HS-5 (cell line): ENCODE measurements at places on chromosomes 5 and 9.

DNA sequence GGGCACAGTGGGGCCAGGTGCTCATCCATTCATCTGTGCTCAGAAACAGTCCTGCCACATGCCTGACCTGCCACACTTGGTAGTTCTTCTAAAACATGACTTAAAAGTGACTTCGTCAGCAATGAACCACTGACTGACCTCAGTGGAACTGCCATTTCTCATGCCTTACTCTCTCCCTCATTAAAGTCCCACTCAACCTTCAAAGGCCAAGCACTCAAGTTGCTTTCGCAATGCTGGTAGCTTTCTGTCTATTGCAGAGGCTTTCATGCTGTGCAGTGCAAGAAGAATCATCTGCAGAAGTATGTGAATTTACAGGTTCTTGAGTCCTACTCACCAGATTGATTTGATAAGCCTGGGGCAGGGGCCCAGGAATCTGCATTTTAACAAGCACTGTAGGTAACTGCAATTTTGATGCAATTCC is 23.9 kb downstream of the B4GALT1 start:
- no peak for DNase-seq

DNA sequence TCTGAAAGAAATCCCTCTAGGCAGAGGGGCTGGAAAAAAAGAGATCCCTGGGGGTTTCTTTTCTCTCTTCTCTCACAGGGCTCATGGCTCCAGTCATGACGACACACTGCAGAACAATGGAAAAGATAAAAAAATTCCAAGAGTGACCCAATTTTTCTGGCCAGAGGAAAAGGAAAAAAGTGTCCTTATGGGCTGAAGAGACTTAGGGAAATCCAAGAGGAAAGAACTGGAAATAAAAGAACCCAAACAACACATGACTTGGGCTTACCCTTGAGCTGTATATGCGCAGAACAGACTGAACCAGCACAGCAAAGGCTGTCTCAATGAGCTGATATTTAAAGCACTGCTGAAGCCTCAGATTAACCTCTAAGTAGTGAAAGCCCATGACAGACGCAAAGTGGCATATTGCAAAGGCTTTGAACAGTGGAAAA is 102.4 kb downstream of the SMIM23 start:
- no peak for DNase-seq

- no peak for DNase-seq
Observed at GRCh38 chr9:125262294-125262991, 817 bp downstream of the GAPVD1 start.

GRCh38 chr5:96338624-96339415 is 94.2 kb downstream of the PCSK1 start:
- DNase-seq = no peak

- no peak for DNase-seq
Observed at GRCh38 chr5:143488381-143488780, 84.9 kb upstream of the NR3C1 start.

- DNase-seq = no peak
Observed at GRCh38 chr5:9841516-9842170, 211.5 kb upstream of the TAS2R1 start.

DNA sequence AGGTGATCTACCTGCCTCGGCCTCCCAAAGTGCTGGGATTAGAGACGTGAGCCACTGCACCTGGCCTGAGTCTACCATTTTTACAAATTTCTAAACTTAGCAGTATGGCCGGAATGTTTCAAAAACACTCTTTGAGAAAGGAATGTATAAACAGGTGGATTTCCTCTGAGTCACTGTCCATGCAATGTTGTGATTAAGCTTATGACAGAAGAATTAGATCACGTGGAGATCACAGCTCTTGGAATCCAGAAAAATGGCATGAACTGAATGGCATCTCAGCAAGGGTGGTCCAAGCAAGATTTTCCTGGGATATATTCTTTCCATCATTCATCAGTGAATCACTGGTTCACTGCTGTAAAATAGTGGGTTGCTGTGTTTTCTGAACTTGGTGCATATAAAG is 865.0 kb downstream of the PTPRD start:
- peak; percentile 22 for DNase-seq

GRCh38 chr9:14690948-14691730 is 2.1 kb downstream of the ZDHHC21 start:
- DNase-seq = no peak

DNA sequence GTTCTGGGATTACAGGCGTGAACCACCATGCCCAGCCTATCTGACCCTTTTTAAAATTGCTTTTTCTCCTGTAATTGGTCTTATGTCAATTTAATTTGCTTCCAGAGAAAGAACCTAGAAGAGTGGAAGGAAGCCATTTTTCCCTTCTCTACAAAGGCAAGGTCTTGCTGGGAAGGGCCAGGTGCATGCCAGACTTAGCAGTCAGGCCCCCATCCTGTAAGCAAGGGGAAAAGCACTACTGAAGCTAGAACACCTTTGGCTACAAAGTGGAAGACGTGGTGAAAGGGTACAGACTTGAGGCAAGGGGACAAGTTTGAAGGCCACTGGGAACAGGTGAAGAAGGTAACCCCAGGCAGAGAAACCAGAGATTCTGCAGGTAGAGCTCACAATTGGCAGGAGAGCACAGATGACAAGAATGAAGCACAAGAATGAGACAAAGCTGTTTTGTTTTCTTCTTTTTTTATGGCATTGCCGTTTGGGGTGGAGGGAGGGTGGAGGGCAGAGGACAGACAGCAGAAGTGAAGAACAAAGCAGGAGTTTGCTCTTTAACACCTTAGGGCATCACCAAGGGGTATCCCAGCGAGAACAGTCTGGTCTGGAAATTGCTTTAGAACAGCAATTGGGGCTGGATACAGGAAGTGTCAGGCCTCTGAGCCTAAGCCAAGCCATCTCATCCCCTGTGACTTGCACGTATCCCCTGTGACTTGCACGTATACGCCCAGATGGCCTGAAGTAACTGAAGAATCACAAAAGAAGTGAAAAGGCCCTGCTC is 72.9 kb downstream of the SERINC5 start:
- no peak for DNase-seq

DNA sequence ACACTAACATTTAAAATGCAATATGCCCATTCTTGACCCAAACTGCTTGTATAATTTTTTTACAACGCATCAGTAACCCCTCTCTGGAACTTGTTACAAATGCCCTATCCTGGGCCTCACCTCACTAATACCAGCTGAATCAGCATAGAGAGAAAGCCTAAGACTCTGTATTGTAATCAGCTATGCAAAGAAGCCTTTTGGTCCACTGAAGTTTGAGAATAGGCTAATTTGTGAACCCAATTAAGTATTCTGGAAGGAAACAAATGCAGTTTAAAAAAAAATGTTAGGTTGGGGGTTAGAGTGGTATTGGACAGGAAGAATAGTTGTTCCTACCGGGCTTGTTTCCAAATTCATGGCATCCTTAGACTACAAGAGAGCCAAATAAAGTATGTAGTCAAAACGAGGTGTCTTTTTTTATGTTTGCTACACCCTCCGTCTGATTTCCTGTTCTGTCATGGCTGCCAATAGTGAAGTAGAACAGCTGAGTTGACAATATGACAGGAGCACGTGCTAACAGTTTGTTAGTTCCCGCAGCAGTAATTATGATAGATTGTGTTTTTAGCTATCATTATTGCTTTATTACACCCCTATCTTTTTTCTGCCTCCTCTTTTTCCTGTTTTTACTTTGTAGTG is 1048.7 kb upstream of the NUDT12 start:
- DNase-seq = no peak

DNA sequence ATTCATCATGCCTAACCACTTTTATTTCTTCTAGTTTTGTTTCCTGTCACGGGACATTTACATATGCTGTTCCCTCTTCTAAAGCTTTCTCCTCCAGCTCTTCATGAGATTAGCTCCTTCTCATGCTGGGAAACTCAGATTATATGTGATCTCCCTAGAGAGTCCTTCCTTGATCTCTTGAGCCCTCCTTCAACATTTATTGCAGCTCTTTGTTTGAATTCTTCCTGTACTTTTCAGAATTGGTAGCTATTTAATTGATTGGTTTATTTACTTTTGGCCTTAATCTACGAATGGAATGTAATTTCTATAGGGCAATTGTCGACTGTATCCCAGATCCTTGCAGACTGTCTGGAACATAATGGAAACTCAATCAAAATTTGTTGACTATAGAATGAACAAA is 9.7 kb upstream of the TRPM3 start:
- no peak for DNase-seq

GRCh38 chr5:142984525-142984924 is 214.3 kb downstream of the ARHGAP26 start:
- DNase-seq = no peak

DNA sequence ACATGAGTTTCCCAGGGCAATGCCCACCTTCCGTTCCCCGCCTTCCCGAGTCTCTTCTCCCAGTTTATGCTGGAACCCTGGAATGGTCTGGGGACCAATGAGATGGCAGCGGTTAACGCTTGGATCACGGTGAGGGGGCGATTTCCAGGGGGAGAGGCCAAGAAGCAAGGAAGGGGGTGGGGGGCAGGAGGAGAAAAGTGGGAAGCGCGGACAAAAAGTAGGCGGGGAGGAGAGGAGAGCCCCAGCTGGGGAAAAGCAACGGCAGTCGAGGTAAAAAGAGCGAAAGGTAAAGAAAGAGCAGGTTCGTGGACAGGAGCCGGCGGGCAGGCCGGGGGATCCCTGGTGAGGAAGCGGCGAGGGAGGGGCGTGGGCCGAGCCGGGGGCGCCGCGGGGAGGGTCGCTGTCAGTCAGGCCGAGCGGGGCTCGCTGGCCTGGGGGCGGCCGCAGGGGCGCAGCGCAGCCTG is 508 bp upstream of the SNCAIP start:
- no peak for DNase-seq

GRCh38 chr9:80013891-80014290 is 442.1 kb downstream of the TLE4 start:
- no peak for DNase-seq

GRCh38 chr9:124760719-124761118 is 10.4 kb downstream of the NR6A1 start:
- no peak for DNase-seq

GRCh38 chr9:90702441-90702955 is 59.9 kb upstream of the DIRAS2 start:
- no peak for DNase-seq
